Inflammatory macrophage treated with lipopolysaccharide for 1 hour (primary cell): ENCODE measurements at places on chromosomes 12 and 14.
A peak's percentile ranks its signal among the peaks of the same experiment; 100 is the strongest.

GRCh38 chr12:51837286-51837685, 11.2 kb downstream of the FIGNL2 start:
- no peak for DNase-seq

DNA sequence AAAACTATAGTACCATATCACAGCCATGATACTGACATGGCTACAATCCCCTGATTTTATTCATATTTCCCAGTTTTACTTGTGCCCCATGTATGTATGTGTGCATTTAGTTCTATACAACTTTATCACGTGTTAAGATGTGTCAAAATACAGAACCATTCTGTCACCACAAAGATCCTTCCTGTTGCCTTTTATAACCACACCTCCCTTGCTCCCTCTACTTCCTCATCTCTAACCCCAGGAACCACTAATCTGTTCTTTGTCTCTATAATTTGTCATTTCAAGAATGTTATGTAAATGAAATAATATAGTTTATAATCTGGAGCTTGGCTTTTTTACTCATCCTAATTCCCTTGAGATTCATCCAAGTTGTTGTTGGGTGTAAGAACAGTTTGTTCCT, 358.4 kb downstream of the DPF3 start:
- peak; percentile 80 for DNase-seq

DNA sequence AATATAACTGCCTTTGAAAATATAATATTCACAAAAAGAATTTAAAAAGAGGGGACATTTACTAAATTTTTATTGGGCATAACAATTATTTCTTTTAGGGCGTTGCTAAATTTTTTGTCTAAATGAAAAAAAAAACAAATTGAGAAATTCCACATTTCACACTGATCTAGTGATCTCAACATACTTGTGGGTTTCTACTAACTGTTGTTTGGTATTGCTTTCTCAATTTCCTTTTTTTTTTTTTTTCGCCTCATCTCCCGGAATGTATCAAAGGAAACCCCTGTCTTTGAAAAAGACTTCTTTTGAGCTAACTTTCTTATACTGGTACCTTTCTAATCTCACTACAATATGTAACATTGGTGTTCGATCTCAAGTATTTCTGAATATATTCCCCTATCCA, at the start of gene CLEC4D:
Gene CLEC4D (plus strand): TSS at position 248 of the 400 bp plus-strand sequence. CDS start 230 bp downstream, outside the sequence.
- DNase-seq, result peak; percentile 85

DNA sequence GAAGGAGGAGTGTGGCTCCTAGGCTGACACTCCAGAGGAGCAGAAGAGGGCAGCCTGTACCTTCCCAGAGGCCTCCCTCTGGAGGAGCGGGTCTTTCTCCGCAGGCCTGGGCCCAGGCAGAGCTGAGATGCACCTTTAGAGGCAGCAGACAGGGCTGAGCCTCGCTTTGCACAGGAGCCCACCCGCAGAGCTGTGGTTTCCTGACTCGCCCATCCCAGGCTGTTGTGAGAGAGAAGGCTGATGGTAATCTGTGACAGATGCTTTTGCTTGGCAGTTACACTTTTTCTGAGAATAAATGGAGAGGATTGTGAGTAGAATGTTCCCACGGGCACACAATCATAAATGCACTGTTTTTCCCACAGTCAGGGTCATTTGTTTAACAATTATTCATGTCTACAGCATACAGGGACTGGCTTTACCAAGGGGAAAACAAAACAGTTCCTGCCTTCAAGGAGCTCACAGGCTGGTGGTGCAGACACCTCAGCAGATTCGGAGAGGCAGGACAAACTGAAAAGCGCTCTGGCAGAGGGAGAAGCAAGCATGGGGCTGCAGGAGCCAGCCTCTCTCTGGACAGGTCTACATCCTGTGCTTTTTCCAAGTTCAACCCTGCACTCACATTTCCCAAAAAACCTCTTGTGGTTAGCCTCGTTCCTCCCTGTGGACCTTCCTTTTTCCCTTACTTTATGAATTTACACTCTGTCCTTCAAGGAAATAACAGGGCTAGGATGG, 13.9 kb downstream of the EVL start:
- DNase-seq, result no peak

- peak; percentile 66 for DNase-seq
Observed at GRCh38 chr14:61472011-61472672, 150.8 kb downstream of the PRKCH start.
